ENCODE measurements at places on chromosomes 16 and 17. TPM values are rescaled to one million over a fixed set of nuclear protein-coding genes. Genes with fewer than 3 reads are reported as not detected.

- no peak for DNase-seq
- H3K36me3 ChIP-seq: peaks cover 5% of the 10 kb centered on the region
These were observed 21.2 kb downstream of the AKAP1 start for GRCh38 chr17:57106107-57106835.

Gene OR1A1
- not detected for polyA plus RNA-seq

Gene KCNJ2
- polyA plus RNA-seq: 0.09 TPM

- H3K27ac ChIP-seq: no peak overlapping the region
- H3K4me1 ChIP-seq: no peaks in the 10 kb centered on the region
- no peak overlapping the region for H3K4me3 ChIP-seq
- H3K27me3 ChIP-seq: peaks cover 2% of the 10 kb centered on the region
These were observed 19.8 kb downstream of the RGS9 start for GRCh38 chr17:65156835-65157565.

Gene NPIPB8
- not detected for polyA plus RNA-seq

DNA sequence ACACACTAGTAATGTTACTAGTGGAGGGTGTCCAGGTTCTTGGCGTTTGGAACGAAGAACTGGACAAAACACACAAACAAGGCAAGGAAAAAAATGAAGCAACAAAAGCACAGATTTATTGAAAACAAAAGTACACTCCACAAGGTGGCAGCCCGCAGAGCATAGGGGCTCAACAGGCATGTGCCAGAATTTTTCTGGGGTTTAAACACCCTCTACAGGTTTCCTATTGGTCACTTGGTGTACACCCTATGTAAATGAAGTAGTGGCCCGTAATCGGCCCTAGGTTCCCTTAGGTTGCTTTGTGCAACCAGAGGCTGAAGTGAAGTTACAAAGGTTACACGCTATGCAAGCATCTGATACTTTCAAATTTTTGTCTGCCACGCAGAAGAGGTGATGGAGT, 8.1 kb downstream of the OR2C1 start:
- H3K4me3 ChIP-seq: no peak overlapping the region
- no peaks in the 10 kb centered on the region for H3K27me3 ChIP-seq
- DNase-seq: no peak
- no peaks in the 10 kb centered on the region for H3K4me1 ChIP-seq

DNA sequence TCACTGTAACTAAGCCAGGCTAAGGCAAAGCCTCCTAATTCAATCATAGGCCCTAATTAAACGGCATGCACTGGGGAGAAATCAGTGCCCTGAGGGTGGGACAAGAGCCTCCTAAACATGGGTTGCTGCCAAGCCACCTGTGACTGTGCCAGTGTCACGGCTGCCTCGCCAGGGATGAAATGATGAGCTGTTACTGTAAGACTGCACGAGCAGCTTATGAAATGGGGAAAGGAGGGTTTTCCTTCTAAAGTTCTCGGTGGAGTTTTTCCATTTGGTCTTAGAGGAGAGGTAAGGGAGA, 12.7 kb downstream of the TMEM11 start:
- DNase-seq: no peak
- peak overlapping the region; percentile 63 for H3K27ac ChIP-seq
- no peaks in the 10 kb centered on the region for H3K27me3 ChIP-seq
- H3K4me3 ChIP-seq: no peak overlapping the region

Gene TPSB2
- polyA plus RNA-seq: not detected

DNA sequence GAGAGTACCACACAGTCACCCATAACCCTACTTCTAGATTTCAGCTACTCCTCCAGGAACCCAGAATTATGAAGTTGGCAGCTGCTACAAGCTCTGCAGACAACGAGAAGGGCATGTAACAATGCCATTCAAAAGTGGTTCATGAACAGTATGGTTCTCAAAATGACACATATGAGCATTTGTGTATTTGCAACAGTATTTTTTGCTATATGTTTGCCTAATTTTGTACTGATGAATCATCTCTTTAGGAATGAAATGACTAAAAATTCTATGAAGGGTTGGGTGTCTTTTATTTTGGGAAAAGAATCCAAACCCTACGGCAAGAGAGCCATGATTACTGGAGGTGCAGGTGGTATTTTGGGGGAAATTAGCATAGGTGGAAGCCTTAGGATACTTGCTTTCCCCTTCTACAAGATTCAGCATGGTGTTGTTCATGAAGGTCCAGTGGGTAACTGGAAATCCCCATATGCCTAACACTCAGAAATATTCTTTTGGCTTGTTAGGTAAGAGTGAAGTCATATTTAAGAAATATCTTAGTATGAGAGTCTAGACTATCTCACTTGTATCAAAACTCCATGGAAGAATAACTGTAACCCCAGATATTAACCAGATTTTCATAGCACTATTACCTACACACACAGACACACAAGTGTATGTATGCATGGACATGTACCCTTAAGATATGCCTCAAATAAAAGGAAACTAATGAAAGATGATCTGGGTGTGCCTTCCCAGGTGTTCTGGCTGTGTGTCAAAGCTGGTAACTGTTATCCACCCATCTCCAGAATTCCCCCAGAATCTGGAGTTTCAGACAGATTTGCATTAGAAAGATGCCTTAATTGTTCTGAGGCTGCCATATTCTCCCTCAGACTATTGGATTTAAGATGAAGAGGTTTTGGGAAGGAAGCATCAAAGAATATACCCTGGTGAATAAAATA, 688.2 kb upstream of the SOX9 start:
- H3K27ac ChIP-seq: peak overlapping the region; percentile 67
- DNase-seq: no peak
- no peaks in the 10 kb centered on the region for H3K36me3 ChIP-seq
- H3K4me1 ChIP-seq: peaks cover 25% of the 10 kb centered on the region

Gene ABI3
- polyA plus RNA-seq: not detected

DNA sequence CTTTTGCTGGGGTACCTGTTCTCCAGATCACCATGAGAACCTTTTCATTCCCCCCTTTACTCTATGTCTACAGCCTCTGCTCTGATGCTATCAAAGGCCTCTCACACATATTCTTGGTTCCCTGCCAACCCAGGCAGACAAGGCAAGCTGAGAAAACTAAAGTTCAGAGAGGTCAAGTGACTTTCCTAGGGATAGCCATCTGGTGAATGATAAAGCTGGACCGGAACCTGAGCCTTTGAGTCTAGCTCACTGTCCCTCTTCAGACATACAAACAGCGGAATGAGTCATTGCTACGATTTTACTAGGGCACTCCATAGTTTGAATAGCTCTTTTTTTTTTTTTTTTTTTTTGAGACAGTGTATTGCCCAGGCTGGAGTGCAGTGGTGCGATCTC, 73.3 kb downstream of the XYLT1 start:
- no peaks in the 10 kb centered on the region for H3K4me1 ChIP-seq
- H3K27ac ChIP-seq: no peak overlapping the region
- DNase-seq: no peak
- no peak overlapping the region for H3K4me3 ChIP-seq
